ENCODE measurements at places on chromosomes 2 and 18.

GRCh38 chr18:61587865-61588264 is 254.6 kb downstream of the CDH20 start:
- no peak for DNase-seq

- DNase-seq: no peak
Observed at GRCh38 chr2:11270891-11271290, 73.5 kb downstream of the ROCK2 start.

GRCh38 chr2:239779584-239779983 is 245.6 kb downstream of the NDUFA10 start:
- no peak for DNase-seq

DNA sequence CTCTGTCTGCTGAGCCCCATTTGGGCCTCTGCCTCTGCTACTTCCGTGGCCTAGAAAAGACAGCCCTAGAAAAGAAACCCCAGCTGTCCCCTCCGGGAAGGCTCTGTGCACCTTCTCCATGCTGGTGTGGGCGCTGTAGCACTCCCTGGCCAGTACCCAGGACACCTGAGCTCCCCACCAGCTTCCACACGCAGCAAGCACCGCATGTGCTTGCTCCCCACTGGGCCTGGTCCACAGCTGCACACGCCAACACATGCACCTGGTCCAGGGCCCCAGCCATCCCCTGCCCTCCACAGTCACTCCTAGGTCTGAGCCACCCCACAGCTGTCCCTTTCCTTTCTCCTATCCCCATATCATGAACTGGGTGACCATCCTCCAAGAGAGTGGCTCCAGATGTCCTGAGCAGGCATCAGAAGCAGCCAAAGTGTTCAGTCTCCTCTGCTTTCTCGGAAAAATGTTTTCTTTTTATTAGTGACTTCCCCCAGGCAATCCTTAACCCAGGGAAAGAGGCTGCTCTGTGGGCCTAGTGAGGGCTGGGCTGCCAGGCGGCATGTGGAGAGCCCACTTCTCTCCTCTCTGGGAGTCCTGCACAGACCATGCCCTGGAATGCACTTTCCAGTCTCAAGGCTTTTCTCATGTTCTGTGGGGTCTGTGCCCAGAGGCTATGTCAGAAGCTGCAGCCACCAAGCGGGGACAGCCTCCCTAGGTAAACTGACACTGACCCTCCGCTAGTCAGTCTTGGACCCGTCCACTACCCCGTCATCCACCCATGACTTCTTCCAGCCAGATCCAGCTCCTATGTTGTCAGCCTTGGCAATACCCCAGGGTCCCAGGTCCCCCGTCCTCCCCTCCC is 133.7 kb downstream of the KLHL29 start:
- DNase-seq: no peak

- no peak for DNase-seq
Observed at GRCh38 chr18:37689841-37690240, 124.2 kb upstream of the CELF4 start.

DNA sequence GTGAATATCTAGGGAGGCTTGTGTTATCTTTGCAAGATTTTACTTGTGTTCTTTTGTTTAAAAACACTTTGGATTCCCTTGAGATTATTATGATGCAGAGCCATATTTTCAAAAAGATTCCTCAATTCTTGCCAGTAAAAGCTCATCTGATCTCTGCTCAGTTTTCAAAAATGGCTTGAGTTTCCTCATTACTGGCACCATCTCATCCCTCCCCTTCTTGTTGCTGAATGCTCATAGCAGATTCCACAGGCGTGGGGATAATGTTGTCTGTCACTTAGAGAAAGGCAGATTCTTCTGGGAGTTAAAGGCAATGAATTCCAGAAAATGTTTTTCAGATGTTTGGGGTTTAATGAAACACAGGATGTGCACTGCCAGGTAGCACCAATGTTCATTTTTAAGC is 170.4 kb upstream of the TANK start:
- DNase-seq: no peak

DNA sequence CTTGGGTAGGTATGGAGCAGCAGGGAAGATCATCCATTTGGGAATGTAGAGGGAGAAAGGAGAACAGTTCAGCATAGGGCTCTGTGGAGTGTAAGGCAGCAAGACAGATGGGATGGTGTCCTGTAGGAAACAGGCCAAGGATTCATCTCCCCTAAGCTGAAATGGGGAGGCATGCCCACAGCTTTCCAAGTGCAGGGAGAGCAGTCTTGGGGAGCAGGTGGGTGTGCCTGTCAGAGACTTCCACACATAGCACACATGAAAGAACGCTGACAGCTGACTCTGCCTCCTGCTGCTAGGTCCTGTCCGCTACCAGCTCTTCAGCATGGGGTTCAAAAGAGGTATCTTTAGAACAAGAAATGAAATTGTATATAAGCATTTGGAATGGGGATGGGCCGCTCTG is 9.0 kb downstream of the SETBP1 start:
- DNase-seq: no peak

DNA sequence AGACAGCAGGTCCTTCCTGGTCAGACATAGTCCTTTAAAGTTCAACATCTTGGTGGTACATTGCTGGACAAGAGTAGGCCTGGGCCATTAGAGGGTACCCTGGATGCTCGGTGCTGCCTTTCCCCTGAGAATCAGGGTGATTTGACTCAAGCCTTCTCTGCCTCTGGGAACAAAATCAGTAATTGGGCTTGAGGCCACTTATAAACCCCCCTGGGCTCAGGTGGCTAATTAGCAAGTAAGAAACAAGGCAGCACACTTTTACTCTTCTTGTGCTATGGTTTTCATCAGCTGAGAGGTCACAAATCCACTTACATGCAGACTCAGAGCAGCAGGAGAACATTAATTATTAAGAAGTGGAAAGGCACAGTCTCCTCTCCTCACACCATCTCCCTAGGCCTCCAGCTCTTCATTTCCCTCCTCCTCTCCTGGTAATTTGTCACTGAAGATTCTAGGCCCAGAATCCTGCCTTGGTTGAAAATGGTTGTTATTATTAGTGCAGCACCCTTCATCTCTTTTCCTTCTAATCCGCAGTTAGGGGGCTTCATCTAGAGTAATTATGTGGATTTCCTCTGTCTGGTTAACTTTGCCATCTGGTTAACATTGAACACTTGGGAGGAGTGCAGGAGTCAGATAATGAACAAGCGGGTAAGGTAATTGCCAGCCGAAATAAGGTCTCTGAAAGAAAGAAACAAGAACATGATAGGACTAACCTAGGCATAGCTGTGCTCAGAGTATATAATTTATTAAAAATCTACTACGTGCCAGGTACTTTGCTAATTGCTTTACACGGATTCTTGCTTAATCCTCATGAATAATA is 29.7 kb upstream of the CASP10 start:
- DNase-seq: no peak

DNA sequence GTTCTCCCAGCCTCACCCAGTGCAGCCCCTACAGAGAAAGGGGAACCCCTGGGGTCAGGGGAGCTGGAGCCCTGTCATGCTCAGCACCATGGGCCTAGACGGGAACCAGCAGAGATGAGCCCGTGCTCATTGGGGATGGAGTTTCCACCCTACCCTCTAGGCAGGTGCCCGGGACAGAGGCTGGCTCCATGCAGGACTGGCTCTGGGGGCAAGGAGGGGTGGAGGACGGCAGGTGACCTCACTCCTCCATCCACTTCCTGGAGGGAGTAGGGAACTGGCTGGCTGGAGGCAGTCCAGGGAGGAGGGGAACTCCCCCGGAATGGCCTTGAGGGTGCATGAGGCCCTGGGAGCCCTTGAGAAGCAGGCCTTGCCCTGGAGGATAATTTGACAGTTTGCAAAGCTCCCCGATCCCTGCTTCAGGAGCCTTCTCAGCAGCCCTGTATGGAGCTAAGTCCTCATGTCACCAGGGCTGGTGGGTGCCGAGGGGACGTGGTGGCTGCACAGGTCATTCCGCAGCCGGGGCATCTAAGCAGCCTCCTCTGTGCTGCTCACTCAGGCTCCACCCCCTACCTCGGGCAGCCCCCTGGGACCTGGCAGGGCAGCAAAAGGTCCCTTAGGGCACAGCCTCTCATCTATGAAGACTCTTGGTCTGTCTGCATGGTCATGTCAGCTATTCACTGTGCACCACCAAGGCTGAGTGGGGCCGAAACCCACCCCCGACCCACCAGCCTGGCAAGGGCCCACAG is 2.1 kb downstream of the NEURL3 start:
- no peak for DNase-seq

DNA sequence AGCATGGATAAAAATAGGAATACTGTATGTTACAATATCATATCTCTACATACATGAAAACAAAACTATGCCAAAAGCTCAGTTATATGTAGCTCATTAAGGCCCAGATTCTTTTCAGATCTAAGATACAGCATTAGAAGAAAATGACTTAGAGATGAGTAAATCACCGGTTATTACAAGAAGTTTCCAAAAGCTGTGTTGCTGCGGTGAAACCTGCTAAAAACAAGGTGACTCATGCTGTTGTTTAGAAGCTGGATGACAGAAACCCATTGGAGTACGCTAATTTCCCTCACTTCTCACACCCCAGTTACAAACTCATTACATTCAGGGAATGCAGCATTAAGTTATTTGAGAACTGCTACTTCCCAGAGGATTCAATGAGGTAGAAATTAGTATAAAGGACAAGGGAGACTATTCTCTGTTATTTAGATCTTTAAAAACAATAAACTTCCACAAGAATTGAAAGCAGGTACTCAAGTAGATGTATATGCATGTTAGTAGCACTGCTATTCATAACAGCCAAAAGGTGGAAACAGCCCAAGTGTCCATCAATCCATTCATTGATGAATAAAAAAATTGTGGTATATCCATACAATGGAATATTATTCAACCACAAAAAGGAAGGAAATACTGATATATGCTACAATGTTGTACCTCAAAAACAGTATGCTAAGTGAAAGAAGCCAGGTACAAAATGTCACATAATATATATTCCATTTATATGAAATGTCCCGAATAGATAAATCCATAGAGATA is 32.6 kb downstream of the RBKS start:
- DNase-seq: no peak

DNA sequence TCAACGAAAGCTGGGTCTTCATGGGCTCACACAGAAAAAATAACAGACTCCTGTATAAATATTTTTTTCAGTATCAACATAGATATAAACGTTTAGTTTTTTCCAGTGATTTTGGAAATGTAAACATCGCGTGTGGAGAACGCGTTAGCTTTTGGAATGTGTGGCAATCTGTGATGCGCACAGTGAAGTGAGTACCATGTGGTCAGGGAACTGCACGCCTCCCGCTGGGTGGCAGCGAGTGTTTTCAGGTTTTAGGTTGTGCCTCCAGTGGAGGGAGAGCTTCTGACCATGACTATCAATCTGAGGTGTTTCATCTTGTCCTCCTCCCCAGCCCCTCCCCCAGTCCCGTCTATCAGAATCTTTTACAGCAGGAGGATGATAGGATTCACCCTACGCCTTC is 127.8 kb downstream of the ARHGAP28 start:
- no peak for DNase-seq

DNA sequence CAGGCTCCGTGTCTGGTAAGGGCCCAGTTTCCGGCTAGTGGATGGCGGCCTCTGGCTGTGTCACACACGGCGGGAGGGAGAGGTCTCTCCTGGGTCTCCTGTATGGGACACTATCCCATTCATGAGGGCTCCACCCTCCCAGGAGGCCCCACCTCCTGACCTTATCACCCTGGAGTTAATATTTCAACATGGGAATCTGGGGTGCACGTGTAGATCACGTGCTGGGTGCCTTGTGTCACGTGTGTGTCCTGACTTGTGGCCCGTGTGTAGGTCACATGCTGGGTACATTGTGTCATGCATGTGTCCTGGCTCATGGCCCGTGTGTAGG is 9.9 kb downstream of the NEU4 start:
- DNase-seq: no peak

DNA sequence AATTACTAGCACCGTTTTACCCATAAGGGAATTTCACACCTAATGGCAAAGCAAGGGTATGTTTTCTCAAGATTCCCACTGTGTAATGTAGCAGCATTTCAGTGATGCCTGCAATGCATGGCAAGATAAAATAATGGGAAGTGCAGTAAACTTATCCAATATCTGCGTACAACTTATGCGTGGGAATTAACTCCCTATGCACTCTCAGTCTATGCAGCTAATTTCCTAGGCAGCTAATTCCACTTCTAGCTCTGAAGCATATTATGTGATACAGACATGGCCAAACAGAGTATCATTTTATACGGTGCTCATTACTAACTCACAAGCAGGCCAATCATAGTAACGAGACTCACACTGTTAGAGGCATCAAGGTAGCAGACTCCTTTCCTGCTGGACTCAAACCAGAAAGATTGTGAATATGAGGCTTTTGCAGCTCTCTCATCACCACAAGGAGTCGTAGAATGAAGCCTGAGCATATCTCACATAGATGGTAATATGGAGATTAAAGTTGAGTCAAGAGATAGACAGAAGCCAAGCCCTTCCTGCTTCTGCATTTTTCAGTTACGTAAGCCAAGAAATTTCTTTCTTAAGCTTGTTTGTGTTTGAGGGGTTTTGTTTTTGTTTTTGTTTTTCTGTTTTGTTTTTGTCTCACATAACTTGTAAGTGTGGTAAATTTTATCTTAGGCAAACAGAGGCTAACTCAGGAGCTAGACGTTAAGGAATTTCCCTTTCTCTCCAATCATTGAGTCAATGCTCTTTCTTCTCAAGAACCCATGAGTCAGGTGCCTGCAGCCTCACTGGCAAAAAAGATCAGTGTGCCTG is 34.8 kb upstream of the ITGAV start:
- DNase-seq: no peak

GRCh38 chr2:237057107-237057506 is 28.6 kb upstream of the COPS8 start:
- no peak for DNase-seq

GRCh38 chr2:224847961-224848850 is 132.0 kb upstream of the CCDC195 start:
- no peak for DNase-seq

DNA sequence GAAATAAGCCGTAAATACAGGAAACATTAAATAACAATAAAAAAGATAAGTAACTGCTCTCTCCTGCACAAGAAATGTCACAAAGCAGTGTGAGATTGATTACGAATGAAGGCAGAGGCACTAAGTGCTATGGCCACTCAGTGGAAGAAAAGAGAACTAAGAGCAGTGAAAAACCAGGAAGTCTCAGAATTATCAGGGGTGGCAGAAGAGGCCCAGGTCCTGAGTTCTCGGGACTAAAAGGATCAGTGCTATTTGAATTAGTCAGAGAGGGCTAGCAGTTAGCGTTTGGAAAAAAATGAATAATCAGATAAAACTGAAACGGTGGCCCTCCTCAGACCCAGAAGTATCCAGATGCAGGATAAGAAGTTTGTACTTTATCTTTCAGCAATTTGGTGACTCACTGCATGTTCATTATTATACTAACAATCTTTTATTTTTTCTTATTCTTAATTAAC is 367.1 kb downstream of the ZEB2 start:
- DNase-seq: no peak

DNA sequence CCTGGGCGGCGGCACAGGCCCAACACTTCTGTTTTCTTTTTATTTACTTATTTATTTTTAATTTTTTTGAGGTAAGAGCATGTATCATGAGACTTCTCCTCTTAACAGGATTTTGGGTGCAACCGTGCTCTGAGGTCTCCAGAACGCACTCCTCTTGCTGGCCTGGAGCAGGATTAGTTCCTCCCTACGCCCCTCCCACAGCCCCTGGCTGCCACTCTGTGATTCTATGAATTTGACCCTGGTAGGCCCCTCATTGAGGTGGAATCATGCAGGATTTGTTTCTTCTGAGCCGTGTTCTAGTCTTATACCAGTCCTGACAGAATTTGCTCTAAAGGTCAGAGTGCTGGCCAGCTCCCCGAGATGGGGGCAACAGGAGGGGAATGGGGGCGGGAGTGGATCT is 106.5 kb upstream of the HS6ST1 start:
- no peak for DNase-seq

Measured in stimulated activated CD4-positive, alpha-beta T cell treated with anti-CD3 and anti-CD28 coated beads, Interleukin-4, amount 100 ng/mL, for 1 hour (primary cell).